ENCODE measurements at places on chromosomes 11 and 22. TPM values are rescaled to one million over a fixed set of nuclear protein-coding genes. Genes with fewer than 3 reads are reported as not detected.
A peak's percentile ranks its signal among the peaks of the same experiment; 100 is the strongest.

DNA sequence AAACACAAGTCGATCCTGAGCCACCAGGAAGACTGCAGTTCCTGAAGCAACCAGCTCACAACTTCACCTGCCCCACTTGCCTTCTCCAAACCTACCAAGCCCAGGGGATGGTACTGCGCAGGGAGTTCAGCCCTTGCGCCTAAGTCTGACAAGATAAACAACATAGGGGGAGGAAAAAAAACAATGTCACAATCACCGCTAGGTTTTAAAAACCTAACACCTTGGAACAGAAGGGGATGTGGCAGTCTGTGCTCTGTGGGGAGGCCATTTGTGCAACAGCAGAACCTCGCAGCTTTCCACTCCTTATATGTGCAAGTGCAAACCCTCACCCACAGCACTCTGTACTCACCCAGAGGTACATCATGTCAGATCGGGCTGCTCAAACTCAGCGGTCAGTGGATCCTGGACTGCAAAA is 134.2 kb downstream of the RBFOX2 start:
- H3K27me3 ChIP-seq, result no peaks in the 10 kb centered on the region
- peaks cover 8% of the 10 kb centered on the region for H3K4me1 ChIP-seq
- H3K36me3 ChIP-seq, result no peaks in the 10 kb centered on the region
- DNase-seq, result no peak

DNA sequence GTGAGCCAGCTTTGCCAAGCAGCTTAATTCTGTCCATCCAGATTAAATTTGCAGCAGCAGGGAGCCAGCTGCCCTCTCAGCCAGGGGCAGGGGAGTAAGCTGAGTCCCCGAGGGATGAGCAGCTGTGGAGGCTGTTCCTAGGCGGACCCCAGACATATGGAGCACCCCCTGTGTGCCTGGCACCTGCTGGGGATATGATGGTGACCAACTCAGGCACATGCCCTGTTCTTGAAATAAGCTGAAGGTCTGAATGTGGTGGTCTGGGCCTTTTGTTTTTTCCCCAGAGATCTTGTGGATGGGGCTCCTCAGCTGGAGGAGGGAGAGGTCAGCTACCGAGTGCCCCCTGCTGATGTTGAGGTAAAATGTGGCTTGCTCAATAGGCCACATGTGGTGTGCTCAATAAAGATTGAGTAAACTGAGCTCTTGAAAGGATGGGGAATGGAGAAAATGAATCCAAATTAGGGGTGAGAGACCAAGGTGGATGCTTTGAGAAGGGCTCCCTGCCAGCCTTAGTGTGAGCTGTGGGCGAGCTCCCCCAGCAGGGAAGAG is 103.3 kb upstream of the NNMT start:
- no peaks in the 10 kb centered on the region for H3K27me3 ChIP-seq
- peaks cover 49% of the 10 kb centered on the region for H3K36me3 ChIP-seq
- H3K4me1 ChIP-seq, result peaks cover 44% of the 10 kb centered on the region
- peak overlapping the region; percentile 24 for H3K27ac ChIP-seq

DNA sequence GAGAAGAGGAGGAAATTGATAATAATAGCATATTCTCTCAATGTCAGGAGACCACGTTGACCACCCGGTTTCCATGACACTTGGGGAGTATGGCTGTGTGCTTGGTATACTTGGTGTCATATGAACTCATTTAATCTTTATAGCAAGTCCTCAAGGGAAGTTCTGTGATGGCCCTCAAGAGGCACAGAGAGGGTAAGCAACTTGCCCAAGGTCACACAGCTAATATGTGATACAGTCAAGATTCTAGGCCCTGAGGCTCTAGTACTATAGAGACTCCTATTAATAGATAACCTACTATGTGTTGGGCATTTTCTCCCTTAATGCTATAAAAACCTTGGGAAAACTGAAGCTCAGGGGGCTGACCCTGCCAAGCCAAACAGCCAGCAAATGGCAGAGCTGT is 10.6 kb upstream of the CACNG2 start:
- H3K36me3 ChIP-seq, result no peaks in the 10 kb centered on the region
- H3K27ac ChIP-seq, result no peak overlapping the region
- DNase-seq, result no peak
- H3K4me1 ChIP-seq, result no peaks in the 10 kb centered on the region
- no peaks in the 10 kb centered on the region for H3K27me3 ChIP-seq
- no peak overlapping the region for H3K4me3 ChIP-seq

- H3K4me3 ChIP-seq, result no peak overlapping the region
- peaks cover 27% of the 10 kb centered on the region for H3K36me3 ChIP-seq
- H3K27me3 ChIP-seq, result no peaks in the 10 kb centered on the region
- no peak for DNase-seq
- no peak overlapping the region for H3K27ac ChIP-seq
Observed at GRCh38 chr11:1503708-1504104, 17.1 kb upstream of the MOB2 start.

- H3K36me3 ChIP-seq, result no peaks in the 10 kb centered on the region
- no peaks in the 10 kb centered on the region for H3K4me1 ChIP-seq
- H3K4me3 ChIP-seq, result no peak overlapping the region
- H3K27me3 ChIP-seq, result no peaks in the 10 kb centered on the region
- no peak for DNase-seq
Observed at GRCh38 chr11:18754308-18754707, 28.3 kb upstream of the IGSF22 start.

DNA sequence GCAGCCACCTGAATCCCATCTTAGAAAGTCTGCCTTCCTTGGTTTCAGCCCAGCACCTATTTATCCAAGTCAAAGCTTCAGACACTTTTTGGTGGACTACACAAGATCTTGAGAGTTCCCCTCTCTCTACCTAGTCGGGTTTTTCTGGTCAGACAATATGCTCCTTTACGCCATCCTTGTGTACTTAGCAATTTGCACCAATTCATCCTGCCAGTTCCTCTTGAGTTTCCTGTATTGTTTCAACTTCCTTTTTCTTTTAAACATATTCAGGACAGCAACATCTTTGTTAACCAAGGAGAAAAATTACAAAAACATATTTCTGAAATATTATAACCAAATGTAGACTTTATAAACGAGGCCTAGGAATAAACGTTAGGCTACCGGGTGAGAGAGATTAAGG is 368.2 kb upstream of the CADM1 start:
- no peaks in the 10 kb centered on the region for H3K4me1 ChIP-seq
- DNase-seq, result no peak
- H3K27me3 ChIP-seq, result peaks cover 13% of the 10 kb centered on the region
- no peaks in the 10 kb centered on the region for H3K36me3 ChIP-seq

DNA sequence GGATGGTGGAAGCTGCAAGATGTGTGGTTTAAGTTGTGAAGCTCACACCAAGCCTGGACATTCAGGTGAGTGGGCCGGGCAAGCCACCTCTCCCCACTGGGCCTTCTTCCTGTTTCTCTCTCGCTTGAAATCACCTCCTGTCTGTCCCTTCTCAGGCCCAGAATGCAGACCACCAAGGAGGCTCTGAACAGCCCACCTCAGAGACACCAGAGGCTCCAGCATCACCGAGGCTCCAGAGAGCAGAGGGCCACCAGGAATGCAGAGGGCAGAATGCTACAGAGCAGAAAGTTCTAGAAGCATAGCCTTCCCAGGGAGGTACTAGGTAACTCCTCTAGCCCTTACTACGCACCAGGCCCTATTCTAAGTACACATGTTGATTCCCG is 14.8 kb upstream of the IL2RB start:
- no peaks in the 10 kb centered on the region for H3K27me3 ChIP-seq
- H3K4me1 ChIP-seq, result peaks cover 69% of the 10 kb centered on the region
- H3K27ac ChIP-seq, result no peak overlapping the region
- H3K36me3 ChIP-seq, result no peaks in the 10 kb centered on the region

DNA sequence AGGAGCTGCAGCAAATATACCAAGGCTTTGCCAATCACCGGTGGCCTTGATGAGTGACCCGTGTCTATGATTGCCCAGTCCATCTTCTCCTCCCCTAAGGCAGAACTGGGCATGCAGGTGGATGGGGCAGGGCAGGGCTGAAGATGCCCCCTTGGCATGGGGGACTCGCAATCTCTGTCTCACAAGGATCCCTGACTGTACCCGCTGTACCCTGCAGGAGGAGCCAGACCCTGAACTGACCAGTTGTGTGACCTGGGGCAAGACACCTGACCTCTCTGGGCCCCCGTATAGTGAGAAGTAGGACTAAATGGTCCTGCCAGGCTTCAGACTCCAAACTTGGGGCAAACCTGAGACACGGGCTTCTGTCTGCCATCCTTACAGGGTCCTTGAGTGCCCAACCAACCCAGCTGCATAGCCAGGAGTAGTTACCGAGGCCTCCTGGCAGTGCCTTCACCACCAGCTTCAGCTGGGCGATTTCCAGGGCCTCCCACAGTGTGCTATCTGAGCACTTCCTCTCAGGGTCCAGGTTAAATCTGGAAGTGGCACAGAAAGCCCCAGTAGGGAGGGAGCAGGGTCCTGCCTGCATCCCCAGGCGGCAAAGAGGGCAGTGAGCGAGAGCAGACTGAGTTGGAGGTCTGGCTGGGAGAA is 6.4 kb upstream of the KCNJ11 start:
- peaks cover 2% of the 10 kb centered on the region for H3K4me1 ChIP-seq
- no peak for DNase-seq
- no peaks in the 10 kb centered on the region for H3K27me3 ChIP-seq
- H3K27ac ChIP-seq, result no peak overlapping the region
- no peak overlapping the region for H3K4me3 ChIP-seq

DNA sequence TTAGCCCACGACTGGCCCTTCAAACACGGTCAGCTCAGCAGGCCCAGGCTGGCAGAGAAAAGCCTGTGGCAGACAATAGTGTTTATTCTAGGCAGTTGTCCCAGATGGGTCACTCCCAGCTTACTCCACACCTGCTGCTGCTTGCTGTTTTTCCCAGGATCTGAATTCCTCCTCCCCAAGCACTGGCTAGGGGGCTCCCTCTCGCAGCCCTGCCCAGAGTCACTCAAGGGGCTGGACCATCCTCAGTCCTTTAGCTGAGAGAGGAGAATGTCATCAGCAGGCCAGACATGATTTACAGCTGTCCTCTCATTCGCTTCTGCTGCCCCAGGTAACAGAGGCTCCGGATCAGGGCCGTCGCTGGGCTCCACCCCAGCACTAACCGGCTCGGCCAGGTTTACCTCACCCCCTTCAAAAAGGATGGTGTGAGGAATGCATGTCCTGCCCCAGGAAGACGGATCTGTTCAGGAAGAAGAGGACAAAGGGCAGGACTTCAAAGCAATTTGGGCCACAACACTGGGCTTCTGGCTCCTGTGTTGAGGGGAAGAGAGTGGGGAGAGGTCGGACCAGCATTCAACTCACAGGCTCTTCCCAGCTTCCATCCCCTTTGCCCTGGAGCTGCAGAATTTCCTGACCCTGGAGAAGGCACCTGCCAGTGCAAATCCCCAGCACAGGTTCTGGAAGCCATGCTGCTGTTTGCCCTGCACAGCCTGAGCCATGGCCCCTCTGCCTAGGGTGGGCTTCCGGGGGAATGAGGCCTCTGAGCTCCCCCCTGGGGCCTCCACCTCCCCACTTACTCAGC is 59.7 kb upstream of the BARX2 start:
- no peak overlapping the region for H3K4me3 ChIP-seq
- H3K27me3 ChIP-seq, result no peaks in the 10 kb centered on the region
- no peaks in the 10 kb centered on the region for H3K36me3 ChIP-seq
- peaks cover 26% of the 10 kb centered on the region for H3K4me1 ChIP-seq
- H3K27ac ChIP-seq, result no peak overlapping the region

- no peaks in the 10 kb centered on the region for H3K4me1 ChIP-seq
- no peaks in the 10 kb centered on the region for H3K27me3 ChIP-seq
- H3K27ac ChIP-seq, result no peak overlapping the region
- no peak for DNase-seq
Observed at GRCh38 chr11:121699801-121700200, 247.0 kb upstream of the SORL1-AS1 start.

DNA sequence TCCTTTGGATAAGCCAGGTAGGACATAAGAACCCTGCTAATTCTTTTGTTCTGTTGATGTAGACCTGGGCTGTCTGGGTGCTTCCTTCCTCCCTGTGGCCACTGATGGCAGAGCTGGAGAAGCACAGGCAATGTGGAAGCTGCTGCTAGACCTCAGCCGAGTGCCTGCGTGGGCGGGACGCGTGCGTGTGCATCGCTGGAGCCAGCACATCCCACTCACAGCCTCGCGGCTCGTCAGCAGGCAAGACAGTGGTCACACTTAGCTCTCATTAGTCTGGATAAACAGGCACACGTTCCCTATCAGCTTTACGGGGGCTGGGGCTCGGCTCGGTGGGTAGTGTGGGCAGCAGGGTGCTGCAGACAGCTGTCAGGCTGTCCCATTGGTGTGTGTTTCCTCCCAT is 155.7 kb downstream of the GRIK4 start:
- H3K4me3 ChIP-seq, result no peak overlapping the region
- no peak overlapping the region for H3K27ac ChIP-seq
- no peak for DNase-seq
- peaks cover 9% of the 10 kb centered on the region for H3K27me3 ChIP-seq
- peaks cover 12% of the 10 kb centered on the region for H3K4me1 ChIP-seq
- H3K36me3 ChIP-seq, result no peaks in the 10 kb centered on the region

- no peaks in the 10 kb centered on the region for H3K27me3 ChIP-seq
- no peak for DNase-seq
- no peaks in the 10 kb centered on the region for H3K36me3 ChIP-seq
- no peaks in the 10 kb centered on the region for H3K4me1 ChIP-seq
- no peak overlapping the region for H3K4me3 ChIP-seq
Observed at GRCh38 chr11:116807601-116808261, 15.4 kb downstream of the APOA4 start.

- H3K4me1 ChIP-seq, result no peaks in the 10 kb centered on the region
- no peak overlapping the region for H3K27ac ChIP-seq
- no peaks in the 10 kb centered on the region for H3K36me3 ChIP-seq
- H3K4me3 ChIP-seq, result no peak overlapping the region
- no peaks in the 10 kb centered on the region for H3K27me3 ChIP-seq
- DNase-seq, result no peak
Observed at GRCh38 chr11:31237819-31238760, 131.4 kb downstream of the DCDC1 start.

DNA sequence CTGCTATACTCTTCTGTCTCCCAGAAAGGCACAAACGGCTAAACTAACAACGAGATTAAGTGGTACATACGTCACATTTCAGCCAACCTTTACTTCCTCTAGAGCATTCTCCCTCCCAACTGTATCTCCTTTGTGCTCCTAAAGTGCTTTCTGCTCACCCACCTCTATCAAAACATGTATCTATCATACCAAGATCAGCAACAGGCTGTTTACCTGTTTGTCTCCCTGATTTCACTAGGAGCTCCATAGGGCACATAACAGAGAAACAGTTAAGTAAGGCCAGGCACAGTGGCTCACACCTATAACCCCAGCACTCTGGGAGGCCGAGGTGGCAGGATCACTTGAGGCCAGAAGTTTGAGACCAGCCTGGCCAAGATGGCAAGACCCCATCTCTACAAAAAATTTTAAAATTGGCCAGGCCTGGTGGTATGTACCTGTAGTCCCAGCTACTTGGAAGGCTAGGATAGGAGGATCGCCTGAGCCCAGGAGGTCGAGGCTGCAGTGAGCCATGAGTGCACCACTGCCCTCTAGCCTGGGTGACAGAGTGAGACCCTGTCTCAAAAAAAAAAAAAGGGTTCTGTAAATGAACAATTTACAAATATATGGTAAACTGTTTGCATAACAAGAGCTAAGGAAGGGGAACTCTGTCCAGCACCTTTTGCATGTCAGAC is 2.8 kb downstream of the NDUFC2 start:
- H3K27ac ChIP-seq, result no peak overlapping the region
- H3K4me1 ChIP-seq, result peaks cover 41% of the 10 kb centered on the region
- DNase-seq, result no peak
- no peak overlapping the region for H3K4me3 ChIP-seq
- H3K36me3 ChIP-seq, result peaks cover 6% of the 10 kb centered on the region

C2CD3 gene
- 47.7 TPM for total RNA-seq

GSC2 gene
- not detected for total RNA-seq

TMPRSS5 gene
- total RNA-seq, result 0.42 TPM

ENTHD1 gene
- not detected for total RNA-seq

SAA4 gene
- total RNA-seq, result not detected

NRIP3 gene
- 0.77 TPM for total RNA-seq

DRD2 gene
- not detected for total RNA-seq

CYB5R2 gene
- total RNA-seq, result 5.3 TPM

Data from spleen (tissue), 13 donors.